ENCODE measurements at places on chromosomes 5 and 9.

DNA sequence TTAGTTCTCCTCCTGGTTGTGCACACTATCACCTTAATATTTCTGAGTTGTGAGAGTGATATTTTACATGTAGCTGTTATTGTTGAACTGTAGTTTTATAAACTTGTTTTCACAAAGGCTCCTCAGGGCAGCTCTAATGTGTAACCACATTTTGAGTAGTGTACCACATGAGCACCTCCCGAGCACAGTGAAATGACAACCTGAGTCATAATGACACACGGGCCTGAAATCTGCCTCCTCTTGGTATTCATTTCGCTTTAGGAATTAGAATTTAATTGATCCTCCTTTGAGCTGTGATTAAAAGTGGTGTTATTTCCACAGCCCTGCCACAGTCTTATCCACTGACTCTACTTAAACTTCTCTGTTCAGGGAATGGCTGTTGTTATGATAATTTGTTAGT, 7.9 kb downstream of the MTRR start:
- DNase-seq, result no peak

GRCh38 chr5:88436290-88436689, 167.6 kb upstream of the TMEM161B start:
- no peak for DNase-seq

- no peak for DNase-seq
These were observed 65.3 kb downstream of the MARCHF3 start for GRCh38 chr5:126965061-126965475.

GRCh38 chr5:149820012-149820411, 89.9 kb downstream of the PPARGC1B start:
- DNase-seq, result no peak

- no peak for DNase-seq
These were observed 32.7 kb upstream of the ABCA1 start for GRCh38 chr9:104960662-104961061.

DNA sequence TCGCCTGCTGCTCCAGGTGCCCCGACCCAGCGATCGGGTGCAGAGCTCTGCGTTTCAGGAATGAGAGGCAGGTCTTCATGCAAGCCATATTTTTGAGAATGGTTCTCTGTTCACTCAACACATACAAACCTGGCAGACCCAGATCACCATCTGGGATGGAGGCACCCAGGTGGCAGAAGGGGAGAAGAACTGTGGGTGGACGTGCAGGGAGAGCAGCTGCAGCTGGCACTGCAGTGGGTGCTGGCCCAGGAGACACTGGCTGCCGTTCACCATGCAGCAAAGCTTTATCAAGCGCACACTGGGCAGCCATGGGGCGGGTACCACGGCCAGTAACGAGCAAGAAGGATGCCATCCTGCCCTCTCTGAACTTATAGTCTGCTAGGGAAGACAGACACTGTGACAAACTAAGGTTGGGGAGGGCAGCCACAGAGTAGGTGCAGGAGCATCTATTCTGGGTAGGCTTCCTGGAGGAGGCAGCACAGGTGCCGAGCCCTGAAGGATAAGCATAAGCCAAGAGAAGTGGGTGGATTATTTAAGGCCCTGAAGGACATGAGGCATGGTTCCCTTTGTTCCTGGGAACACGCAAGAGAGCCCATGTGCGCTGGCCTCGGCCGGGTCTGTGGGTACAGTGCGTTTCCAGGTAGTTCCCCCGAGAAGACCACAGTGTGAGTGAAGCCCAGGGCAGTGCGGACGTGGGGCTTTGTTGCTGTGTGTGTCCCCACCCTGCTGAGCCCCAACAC, 46.2 kb upstream of the FCN2 start:
- DNase-seq, result no peak

GRCh38 chr5:146825033-146825432, 53.5 kb downstream of the PPP2R2B start:
- no peak for DNase-seq

DNA sequence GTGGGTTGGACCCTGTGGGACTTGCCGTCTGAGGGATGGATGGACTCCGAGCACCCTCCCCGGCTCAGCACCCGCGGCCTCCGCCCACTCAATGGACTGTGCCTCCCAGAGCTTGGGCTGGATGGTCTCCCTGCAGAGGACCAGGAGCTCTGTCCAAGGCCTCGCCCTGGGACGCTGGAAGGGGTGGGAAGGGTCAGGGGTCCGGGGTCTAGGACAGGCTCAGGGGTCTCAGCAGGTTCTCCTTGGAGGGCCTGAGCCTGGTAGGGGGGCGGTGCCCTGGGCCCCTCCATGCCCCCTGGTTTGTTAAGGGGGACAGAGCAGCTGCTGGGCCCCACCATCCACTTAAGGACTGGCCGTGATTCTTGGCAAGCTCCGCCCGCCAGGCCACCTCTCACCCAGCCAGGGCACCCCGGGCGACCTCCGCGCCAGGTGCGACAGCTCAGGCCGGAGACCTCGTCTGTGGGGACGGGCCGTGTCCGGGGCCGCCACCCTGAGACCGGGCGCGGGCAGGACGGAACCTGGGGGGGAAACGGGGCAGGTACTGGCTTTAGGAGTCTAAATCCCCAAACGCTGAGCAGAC, 29.2 kb downstream of the EXOC3 start:
- DNase-seq, result no peak
